ENCODE measurements at places on chromosomes 7 and 10.

DNA sequence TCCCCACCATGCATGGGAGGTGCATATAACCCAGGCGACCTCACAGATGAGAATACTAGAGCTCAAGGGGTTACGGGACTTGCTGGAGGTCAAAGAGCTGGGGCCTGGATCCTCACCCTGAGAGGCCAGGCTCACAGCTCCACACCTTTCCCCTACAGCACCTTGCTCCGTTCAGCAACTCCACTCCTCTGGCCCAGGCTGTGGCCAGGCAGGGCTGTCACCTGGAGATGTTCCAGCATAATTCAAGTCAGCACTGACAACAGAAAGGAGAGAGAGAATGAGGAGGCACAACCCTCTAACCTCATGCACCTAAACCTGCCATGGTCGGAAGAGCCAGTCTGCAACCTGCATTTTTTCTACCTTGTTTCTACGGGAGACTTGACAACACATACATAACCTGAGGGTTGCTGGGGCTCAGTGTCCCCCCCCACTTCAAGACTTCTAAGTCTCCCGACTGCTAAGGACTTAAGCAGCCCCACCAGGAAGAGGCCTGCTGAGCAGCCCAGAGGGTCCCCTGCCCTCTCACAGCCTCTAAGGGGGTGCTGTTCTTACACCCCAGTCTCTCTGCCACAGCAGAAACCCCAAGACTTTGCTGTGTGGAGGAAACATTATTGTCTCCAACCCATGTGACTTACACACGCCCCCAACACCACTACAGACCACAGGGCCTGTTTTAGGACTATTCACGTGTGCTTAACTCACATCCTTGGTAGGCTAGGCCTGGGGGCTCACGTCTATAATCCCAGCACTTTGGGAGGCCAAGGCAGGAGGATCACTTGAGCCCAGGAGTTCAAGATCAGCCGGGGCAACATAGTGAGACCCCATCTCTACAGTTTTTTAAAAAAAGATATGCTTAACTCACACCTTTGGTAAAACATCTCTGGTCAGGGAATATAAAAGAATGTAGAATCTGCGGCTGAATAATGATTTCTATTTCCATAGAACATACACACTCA, 175.6 kb downstream of the FAM107B start:
- DNase-seq, result no peak

GRCh38 chr10:29849126-29849833, 210.1 kb downstream of the JCAD start:
- DNase-seq, result peak; percentile 94

GRCh38 chr7:95596198-95597063, at the start of gene PDK4:
Gene PDK4, minus strand, starts transcription at chr7:95596516. Its CDS starts 223 bp downstream, at chr7:95596293.
- DNase-seq, result peak; percentile 62

DNA sequence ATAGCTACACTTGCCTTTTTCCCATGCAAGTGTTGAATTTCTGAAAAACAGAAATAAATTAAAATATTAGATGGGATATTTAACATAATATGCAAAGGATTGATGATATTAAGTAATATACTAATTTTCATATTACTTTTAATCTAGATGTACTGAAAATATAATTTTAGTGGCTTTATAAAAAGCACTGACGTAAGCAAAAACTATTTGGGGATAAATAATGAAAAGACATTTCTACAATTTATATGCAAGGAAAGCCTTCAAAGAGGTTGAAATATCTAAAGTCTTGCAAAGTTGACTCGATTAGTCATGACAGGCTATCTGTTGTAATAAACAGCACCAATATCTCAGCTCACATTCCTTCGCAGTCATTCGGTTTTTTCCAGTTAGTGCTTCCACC, 94.9 kb upstream of the ABCB5 start:
- DNase-seq, result no peak

GRCh38 chr10:35762311-35763030, 120.4 kb upstream of the FZD8 start:
- no peak for DNase-seq

- DNase-seq, result peak; percentile 11
Measured at GRCh38 chr7:141073641-141074161, at the start of gene TMEM178B. Gene TMEM178B, plus strand, starts transcription at chr7:141074064.

- DNase-seq, result no peak
Measured at GRCh38 chr10:79378383-79378646, 31.0 kb downstream of the PPIF start.

GRCh38 chr7:79282070-79282694, 171.3 kb downstream of the MAGI2 start:
- DNase-seq, result peak; percentile 57

DNA sequence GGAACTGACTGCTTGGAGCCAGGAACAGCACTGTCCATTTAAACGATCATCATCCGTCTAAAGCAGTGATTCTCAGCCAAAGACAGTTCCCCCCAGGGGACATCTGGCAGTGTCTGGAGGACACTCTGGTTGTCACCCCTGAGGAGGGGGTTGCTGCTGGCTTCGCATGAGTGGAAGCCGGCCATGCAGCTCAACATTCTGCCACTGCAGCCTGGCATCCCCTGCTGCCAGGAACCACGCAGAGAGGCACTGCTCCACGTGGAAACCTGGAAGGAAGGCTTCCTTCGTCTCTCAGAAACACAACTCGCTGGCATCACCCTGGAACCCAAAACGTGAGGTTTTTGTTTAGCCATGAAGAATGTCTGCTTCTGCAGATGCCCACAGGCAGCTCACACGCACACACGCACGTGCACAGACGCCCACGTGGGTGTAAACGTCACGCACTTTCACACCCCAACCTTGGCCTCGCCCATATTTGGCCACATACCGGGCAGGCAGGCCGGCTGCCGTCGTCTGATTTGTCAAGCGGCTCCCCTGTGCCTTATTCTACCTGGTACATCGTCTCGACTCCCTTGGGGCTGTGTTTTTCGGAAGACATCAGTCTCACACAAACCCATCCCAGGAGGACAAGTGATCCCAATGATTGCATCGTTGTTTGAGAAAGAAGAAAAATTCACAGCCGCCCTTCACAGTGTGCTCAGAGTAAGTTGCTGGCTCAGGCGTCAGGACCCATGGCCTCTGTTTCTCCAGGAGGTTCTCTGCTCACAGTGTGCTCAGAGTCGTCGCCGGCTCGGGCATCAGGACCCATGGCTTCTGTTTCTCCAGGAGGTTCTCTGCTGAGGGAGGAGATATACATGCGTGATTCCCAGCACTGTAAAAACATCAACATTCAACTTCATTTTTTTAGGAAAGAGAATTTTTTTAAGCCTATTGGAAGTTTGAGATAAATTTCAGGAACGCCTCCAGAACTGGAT, 127.2 kb upstream of the PPP2R2D start:
- no peak for DNase-seq
